ENCODE measurements at places on chromosomes 7 and 10.
A peak's percentile ranks its signal among the peaks of the same experiment; 100 is the strongest.

- peaks cover 15% of the 10 kb centered on the region for H3K36me3 ChIP-seq
- no peaks in the 10 kb centered on the region for H3K27me3 ChIP-seq
- no peak overlapping the region for H3K27ac ChIP-seq
These were observed 81.1 kb upstream of the SAMD8 start for GRCh38 chr10:75030371-75030770.

GRCh38 chr7:130703851-130704250 lies 17.5 kb upstream of the TSGA13 start:
- no peaks in the 10 kb centered on the region for H3K27me3 ChIP-seq
- DNase-seq = no peak
- no peak overlapping the region for H3K27ac ChIP-seq

DNA sequence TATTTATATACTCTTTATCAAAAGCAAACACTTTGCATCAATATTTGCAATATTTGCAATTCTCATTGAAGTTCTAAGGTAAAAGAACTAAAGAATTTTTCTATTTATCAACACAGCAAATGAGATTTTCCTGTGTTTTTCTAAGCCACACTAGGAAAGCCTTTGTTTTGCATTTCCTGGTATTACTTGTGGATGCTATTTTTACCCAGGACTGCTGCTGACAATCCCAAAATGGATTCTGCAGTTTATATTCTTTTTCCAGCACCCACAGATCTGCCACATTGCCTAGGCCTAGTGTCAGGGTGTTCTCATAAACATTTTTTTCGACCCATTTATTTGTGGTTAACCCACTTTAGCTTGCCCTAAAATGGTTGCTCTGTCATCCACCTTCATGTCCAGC lies 25.9 kb downstream of the LRRC17 start:
- H3K4me3 ChIP-seq = no peak overlapping the region
- H3K36me3 ChIP-seq = no peaks in the 10 kb centered on the region
- H3K27me3 ChIP-seq = no peaks in the 10 kb centered on the region
- no peak overlapping the region for H3K27ac ChIP-seq
- no peaks in the 10 kb centered on the region for H3K4me1 ChIP-seq

GRCh38 chr10:25938405-25938804 lies 4.4 kb downstream of the MYO3A start:
- no peaks in the 10 kb centered on the region for H3K36me3 ChIP-seq
- no peaks in the 10 kb centered on the region for H3K27me3 ChIP-seq
- H3K4me3 ChIP-seq = no peak overlapping the region
- peaks cover 14% of the 10 kb centered on the region for H3K4me1 ChIP-seq
- DNase-seq = no peak
- no peak overlapping the region for H3K27ac ChIP-seq

DNA sequence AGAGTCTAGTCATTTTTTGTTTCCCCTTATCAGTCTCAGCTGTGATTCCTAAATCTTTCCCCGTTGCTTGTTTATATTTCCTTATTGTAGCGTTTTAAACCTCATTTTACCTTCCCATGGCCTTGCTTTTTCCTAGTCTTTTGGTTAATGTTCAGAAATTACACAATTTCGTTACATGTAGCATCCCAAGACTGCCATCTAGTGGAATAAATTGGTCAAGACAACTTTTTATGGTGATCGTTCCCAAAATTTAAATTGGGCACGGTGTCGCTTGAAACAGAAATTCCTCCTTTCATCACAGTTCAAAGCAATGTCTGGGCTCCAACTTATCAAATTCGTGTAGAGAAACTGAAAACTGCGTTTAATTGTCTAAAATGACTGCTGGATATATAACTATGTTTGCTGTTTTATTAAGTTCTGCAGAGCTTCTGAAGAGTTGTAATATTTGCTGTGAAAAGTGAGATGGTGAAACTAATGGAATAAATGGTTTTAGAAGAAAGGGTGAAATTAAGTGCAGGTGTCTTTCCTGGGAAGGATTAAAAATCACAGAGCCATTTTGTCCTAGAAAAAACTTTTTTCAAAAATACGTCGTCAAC lies 370.2 kb downstream of the PHF14 start:
- H3K4me3 ChIP-seq = no peak overlapping the region
- no peaks in the 10 kb centered on the region for H3K27me3 ChIP-seq
- no peak overlapping the region for H3K27ac ChIP-seq
- H3K36me3 ChIP-seq = no peaks in the 10 kb centered on the region
- DNase-seq = no peak

DNA sequence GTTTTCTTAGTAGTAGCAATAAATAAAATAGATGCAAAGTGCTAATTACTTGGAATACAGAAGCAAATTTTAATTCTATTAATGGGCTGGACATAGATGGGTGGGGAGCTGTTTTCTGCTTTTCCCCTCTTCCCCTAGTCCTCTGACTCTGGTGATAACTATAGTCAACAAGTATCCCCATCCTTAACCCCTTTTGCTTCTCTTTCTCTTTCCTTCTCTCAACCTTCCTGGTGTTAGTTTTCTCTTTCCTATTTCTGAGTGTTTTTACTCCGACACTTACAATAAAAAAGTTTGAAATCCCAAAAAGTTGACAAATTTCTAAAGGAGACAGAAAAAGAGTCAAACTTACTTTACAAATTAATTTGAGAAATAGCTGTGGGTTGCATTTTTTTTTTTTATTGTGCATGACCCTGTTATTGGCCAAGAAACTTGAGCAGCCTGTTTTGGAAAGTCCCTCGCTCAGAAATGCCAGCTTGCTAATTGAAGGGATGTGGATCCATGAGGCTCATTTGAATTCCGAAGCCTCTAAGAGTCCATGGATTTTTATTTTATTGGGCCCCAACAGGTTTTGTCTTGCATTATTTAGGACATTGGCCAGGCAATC lies 2.4 kb downstream of the FAS start:
- H3K4me3 ChIP-seq = no peak overlapping the region
- H3K4me1 ChIP-seq = peaks cover 16% of the 10 kb centered on the region
- no peaks in the 10 kb centered on the region for H3K27me3 ChIP-seq
- no peaks in the 10 kb centered on the region for H3K36me3 ChIP-seq

DNA sequence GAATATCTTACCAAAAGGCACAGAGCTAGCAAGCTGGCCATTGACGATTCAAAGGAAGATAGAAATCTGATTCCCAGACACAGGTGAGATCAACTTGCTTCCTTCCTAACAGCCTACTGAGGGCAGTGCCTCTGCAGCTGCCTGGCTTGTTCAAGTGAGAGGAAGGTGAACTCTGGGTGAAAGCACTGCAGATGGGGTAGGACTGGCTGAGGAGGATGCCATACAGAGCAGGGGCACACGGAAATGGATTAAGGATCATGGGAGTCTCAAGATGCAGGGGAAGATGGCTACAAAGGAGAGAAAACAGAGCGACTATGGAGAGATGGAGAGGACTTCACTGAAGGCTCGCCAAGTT lies 34.4 kb upstream of the GPAM start:
- no peak for DNase-seq
- no peaks in the 10 kb centered on the region for H3K4me1 ChIP-seq
- H3K27me3 ChIP-seq = no peaks in the 10 kb centered on the region
- H3K4me3 ChIP-seq = no peak overlapping the region
- no peaks in the 10 kb centered on the region for H3K36me3 ChIP-seq
- H3K27ac ChIP-seq = no peak overlapping the region

- no peaks in the 10 kb centered on the region for H3K36me3 ChIP-seq
- H3K4me3 ChIP-seq = no peak overlapping the region
- H3K27ac ChIP-seq = no peak overlapping the region
- no peaks in the 10 kb centered on the region for H3K4me1 ChIP-seq
These were observed 762.4 kb downstream of the REEP3 start for GRCh38 chr10:64283621-64284020.

- peak overlapping the region; percentile 17 for H3K4me3 ChIP-seq
- peak; percentile 89 for DNase-seq
- H3K27me3 ChIP-seq = no peaks in the 10 kb centered on the region
- peak overlapping the region; percentile 99 for H3K27ac ChIP-seq
- H3K36me3 ChIP-seq = no peaks in the 10 kb centered on the region
These were observed 776 bp downstream of the TMEM184A start for GRCh38 chr7:1555046-1555812.

GRCh38 chr10:30114881-30115625 lies 55.7 kb upstream of the JCAD start:
- H3K27me3 ChIP-seq = no peaks in the 10 kb centered on the region
- no peak for DNase-seq
- H3K4me1 ChIP-seq = no peaks in the 10 kb centered on the region
- no peak overlapping the region for H3K27ac ChIP-seq
- H3K4me3 ChIP-seq = no peak overlapping the region
- no peaks in the 10 kb centered on the region for H3K36me3 ChIP-seq

- H3K27ac ChIP-seq = no peak overlapping the region
- no peaks in the 10 kb centered on the region for H3K36me3 ChIP-seq
- H3K4me3 ChIP-seq = no peak overlapping the region
- no peak for DNase-seq
- H3K4me1 ChIP-seq = no peaks in the 10 kb centered on the region
These were observed 269.9 kb downstream of the SEC23IP start for GRCh38 chr10:120162471-120162870.

- no peak overlapping the region for H3K27ac ChIP-seq
- no peak for DNase-seq
- H3K4me3 ChIP-seq = no peak overlapping the region
These were observed 2.4 kb downstream of the SH2B2 start for GRCh38 chr7:102289057-102289456.

DNA sequence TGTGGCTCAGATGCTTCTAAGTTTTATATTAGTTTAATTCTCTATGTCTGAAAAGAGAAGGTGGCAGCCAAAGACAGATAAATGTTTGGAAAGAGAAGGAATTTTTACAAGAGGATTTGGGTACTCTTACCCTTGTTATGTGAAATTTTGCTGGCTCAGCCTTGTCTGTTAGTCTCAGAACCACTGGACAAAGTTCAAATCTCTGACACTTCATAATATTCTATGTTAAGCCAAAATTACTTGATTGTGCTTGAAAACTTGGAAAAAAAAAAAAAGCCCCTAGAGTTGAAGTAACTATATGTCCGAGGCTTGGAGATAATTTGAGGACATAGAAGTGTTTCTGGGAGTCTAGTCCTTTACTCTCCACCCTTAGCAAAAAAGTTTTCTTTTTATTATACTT lies 1079.3 kb upstream of the LRRTM3 start:
- H3K36me3 ChIP-seq = no peaks in the 10 kb centered on the region
- DNase-seq = no peak
- H3K4me3 ChIP-seq = no peak overlapping the region
- H3K27ac ChIP-seq = no peak overlapping the region

DNA sequence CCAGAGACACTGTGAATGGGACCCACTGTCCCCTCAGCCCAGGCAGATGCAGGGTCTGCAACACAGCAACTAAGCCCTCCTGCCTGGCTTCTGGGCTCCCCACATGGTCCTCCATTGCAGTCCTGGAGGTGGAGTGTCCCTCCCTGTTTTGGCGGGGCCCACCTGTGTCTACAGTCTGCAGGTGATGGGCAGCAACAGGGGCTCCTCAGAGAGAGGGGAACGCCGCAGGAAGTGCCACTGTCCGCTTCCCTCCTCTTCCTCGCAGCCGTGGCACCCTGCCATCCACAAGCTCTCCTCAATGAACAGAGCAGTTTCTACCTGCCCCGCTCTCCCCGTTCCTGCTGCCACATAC lies 9.3 kb downstream of the CAMK2G start:
- no peaks in the 10 kb centered on the region for H3K4me1 ChIP-seq
- H3K27ac ChIP-seq = no peak overlapping the region
- no peaks in the 10 kb centered on the region for H3K27me3 ChIP-seq
- DNase-seq = no peak
- H3K4me3 ChIP-seq = no peak overlapping the region
- H3K36me3 ChIP-seq = peaks cover 2% of the 10 kb centered on the region

DNA sequence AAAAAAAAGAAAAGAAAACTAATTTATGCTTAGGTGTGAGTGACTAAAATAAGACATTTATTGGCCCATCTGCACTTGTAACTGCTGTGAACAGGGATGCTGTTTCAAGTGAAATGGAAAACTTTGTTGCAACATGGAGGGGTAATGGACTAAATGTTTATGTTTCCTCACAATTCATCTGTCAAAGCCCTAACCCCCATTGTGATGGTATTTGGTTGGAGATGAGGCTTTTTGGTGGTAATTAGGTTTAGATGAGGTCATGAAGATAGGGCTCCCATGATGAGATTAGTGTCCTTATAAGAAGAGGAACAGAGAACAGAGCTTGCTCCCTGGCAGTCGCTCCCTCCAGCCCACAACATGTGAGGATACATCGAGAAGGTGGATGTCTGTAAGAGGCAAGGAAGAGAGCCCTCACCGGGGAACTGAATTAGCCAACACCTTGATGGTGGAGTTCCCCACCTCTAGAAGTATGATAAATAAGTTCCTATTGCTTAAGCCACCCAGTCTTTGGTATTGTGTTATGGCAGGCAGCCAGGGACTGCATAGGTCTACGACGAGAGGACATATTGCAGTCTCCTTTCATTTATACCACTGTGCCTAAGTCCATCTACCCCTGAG lies 28.6 kb upstream of the VCL start:
- no peak overlapping the region for H3K4me3 ChIP-seq
- no peaks in the 10 kb centered on the region for H3K27me3 ChIP-seq
- H3K4me1 ChIP-seq = peaks cover 12% of the 10 kb centered on the region
- no peak overlapping the region for H3K27ac ChIP-seq
- DNase-seq = no peak

- no peak overlapping the region for H3K27ac ChIP-seq
- no peak overlapping the region for H3K4me3 ChIP-seq
- no peak for DNase-seq
- H3K36me3 ChIP-seq = no peaks in the 10 kb centered on the region
These were observed 6.5 kb upstream of the PURB start for GRCh38 chr7:44891791-44892190.

DNA sequence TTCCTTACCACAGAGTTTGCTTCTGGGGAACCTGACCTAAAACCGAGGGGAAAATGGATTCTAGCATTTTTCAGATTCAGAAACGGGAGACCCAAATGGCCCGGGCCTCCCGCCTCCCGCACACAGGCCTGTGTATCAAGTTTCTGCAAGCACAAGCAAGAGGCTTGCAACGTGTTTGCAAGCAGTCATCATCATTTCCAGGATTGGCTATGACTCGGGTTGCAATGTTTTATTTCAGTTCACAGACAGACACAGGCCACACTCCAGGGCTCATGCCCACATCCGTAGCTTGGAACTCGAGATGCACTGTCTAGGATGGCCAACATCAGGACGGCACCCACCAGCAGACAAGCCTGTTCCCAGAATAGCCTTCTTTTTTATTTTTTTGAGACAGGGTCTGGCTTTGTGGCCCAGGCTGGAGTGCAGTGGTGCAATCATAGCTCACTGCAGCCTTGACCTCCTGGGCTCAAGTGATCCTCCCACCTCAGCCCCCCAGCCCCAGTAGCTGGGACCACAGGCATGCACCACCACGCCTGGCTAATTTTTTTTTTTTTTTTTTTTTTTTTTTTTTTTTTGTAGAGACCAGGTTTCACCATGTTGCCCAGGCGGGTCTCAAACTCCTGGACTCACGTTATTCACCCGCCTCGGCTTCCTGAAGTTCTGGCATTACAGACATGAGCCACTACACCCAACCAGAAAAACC lies 68.1 kb upstream of the FOXK1 start:
- no peaks in the 10 kb centered on the region for H3K27me3 ChIP-seq
- H3K4me1 ChIP-seq = peaks cover 12% of the 10 kb centered on the region
- H3K27ac ChIP-seq = no peak overlapping the region
- no peak overlapping the region for H3K4me3 ChIP-seq
- no peak for DNase-seq
